ENCODE measurements at places on chromosomes 6 and 20. TPM values are rescaled to one million over a fixed set of nuclear protein-coding genes. Genes with fewer than 3 reads are reported as not detected.

Gene KIAA1586
- total RNA-seq = 17.4 TPM

Gene ISM1
- total RNA-seq = 4.0 TPM

Gene MTG2
- total RNA-seq = 25.0 TPM

Gene OPRM1
- total RNA-seq = not detected

Gene ID1
- total RNA-seq = 56.3 TPM

Gene SCGN
- total RNA-seq = not detected

Gene NMBR
- total RNA-seq = not detected

Measured in osteoblast (primary cell).